MG63 (cell line): ENCODE measurements at places on chromosomes 1 and 21. TPM values are rescaled to one million over a fixed set of nuclear protein-coding genes. Genes with fewer than 3 reads are reported as not detected.

The ECM1 gene
- 9.9 and 13.8 TPM in 2 replicates for total RNA-seq

GRCh38 chr1:96481409-96481808 lies 240.2 kb upstream of the PTBP2 start:
- no peak for DNase-seq

GRCh38 chr1:4986306-4986705 lies 331.9 kb downstream of the AJAP1 start:
- no peak for DNase-seq

- no peak for DNase-seq
Measured at GRCh38 chr21:33021667-33022066, 4.1 kb upstream of the OLIG2 start.

- no peak for DNase-seq
Measured at GRCh38 chr1:246072456-246072955, 434.6 kb downstream of the SMYD3 start.

DNA sequence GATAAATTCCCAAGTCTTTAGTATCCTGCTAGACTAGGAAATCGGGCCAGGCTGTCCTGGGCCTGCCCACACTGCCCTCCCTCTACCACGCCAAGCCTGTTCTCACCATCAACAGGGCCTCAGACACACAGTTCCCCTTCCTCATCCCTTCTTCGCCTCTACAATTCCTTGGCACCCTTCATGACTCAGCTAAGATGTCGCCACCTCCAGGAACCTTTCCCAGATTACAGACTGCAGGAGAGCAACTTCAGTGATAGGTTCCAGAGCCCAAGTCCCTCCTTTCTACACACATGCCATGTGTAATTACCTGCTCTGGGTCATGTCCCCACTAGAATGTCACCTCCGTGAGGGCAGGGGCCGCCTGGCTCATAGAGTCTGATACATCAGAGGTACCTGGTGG lies 3.3 kb downstream of the RIMS3 start:
- DNase-seq, result no peak

The CYYR1 gene
- not detected in 2 replicates for total RNA-seq

DNA sequence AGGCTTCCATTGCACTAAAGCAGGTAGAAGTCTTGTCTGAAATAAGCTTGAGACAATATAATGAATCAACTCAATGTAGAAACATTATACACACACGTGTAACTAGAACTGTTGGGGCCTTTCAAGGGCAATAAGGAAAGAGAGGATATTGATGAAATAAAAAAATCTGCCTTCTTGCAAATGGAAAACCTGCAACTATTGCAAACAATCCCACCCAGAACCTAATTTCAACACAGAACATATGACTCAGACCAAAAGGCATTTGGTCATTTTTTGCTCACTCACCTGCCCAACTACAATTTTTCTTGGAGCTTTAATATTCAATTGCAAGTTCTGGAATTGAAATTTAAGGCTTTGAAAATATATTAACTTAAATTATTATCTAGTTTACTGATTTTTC lies 900.1 kb downstream of the TTLL7 start:
- DNase-seq, result no peak

The RGS7 gene
- total RNA-seq, result 0.13 and 0.20 TPM in 2 replicates

GRCh38 chr1:83929184-83929583 lies 69.7 kb downstream of the TTLL7 start:
- DNase-seq, result peak; percentile 5
